ENCODE measurements at places on chromosomes 2 and 18.

DNA sequence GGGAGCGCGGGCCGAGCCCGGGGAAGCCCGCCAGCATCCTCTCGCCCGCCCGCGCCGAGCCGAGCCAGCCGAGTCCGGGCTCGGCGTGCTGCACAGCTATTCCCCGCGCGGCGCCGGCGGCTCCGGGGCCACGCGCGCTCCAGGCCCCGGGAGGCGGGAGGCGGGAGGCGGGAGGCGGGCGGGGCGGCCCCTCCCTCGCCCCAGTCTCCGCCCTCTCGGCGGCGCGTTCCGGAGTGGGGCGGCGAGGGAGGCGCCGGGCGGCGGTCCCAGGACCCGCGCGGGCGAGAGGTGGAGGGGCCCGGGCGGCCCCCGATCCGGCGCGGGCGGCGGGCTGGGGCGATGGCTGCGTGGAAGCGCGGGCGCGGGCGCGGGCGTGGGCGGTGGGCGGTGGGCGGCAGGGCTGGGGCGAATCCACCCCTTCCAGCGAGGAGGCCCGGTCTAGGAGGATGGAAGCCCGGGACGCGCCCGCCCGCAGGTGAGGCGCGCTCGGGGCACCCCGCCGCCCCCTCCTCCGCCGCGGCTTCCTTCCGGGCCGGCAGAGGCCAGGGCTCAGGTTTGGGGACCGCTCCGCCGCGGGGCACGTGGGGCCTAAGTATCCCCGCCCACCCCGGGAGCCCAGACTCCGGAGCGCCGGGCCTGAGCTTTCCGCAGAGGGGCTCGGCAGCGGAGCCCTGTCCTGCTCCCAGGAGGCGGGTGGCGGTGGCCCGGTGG is at the start of gene ADCY3:
TSS of gene ADCY3 (minus strand) at position 140 of the 711 bp plus-strand sequence. CDS start 1,250 bp downstream, outside the sequence.
- no peak for DNase-seq

GRCh38 chr2:189454009-189454408 is 12.7 kb downstream of the WDR75 start:
- no peak for DNase-seq

DNA sequence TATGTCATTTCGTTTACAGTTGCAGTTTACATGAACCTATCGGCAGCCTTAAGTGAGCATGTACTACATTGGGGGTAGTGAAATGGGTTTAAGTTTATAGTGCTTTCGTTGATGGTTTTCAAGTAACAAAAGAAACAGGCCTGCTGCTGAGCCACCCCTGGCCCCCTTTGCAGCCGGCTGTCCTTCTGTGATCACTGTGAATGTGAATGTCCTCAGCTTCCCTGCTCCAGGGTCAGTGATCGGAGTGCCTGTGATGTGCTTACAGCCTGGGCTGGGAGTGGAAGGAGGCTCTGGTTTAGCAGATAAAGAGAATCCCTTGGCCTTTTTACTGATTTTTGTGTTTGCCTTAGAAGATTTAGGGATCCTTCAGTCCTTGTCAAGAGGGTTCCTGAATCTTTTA is 154.2 kb downstream of the FAM210A start:
- no peak for DNase-seq

DNA sequence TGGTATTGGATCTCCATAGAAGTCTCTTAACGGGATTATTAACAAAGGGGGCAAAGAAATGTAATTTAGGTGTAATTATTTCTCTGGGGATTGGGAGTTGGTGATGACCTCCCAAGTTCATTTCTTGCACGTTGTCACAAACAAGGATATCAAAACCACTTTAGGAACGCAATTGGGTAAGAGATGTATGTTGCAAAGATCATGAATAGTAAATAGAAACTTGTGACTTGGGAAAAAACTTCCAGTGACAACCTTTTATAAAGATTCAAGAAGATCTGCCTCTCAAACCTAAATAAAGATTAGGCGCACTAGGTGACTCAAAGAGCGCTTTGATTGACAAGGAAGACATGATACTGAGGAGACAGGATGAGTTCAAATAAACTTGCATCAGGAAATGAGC is 127.8 kb upstream of the TRIB2 start:
- DNase-seq: no peak

DNA sequence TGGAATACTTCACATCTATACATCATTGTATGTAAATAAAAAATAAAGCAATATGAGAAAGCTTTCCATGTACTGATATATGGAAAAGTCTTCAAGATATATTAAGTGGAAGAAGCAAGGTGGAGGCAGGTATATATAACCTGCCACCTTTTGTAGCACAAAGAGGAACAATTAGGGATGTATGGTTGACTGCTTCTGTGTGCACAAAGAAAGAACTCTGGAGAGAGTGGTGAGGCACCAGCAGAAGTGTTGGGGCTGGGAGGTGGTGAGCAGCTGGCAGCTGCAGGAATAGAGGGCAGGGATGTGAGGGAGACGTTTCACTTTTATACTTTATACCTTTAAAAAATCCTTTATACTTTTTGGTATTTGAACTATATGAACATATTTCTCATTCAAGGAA is 26.1 kb downstream of the KIF5C start:
- no peak for DNase-seq

GRCh38 chr2:201930831-201931230 is 102.8 kb upstream of the FZD7 start:
- no peak for DNase-seq

DNA sequence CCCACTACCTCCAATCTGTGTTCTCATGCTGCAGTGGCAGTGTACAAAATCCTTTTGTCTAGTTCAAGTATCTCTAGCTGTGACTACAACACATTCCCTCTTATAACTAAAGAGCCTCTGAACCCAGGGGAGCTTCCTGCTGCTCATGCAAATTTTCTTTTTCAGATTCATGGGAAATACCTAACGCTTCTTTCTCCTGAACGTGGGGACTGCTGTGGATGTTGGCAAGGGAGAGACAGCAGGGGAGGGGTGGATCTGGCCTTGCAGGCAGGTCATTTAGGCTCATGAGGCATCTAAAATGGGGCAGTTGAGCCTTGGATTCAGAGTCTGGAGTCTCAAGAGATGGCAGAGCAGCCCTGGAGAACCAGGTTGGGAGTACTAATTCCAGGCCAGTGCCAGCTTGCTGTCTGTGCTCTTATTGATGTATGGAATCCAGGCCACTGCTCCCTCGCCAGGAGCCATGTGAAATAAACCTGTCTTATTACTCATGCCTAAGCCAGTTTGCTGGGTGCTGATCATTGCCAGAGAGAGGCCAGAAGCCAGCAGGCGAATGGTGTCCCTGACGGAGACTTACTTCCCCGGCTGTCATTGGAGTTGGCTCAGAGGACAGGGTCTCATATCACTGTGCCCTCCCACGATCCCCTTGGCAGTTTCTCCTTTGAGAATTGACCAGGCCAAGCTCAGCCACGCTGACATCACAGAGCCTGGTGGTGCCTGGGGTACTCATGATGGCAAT is 29.2 kb upstream of the TNP1 start:
- no peak for DNase-seq

- DNase-seq: no peak
Measured at GRCh38 chr2:40450066-40450795, 1.7 kb downstream of the SLC8A1 start.

- no peak for DNase-seq
Measured at GRCh38 chr18:64132871-64133270, 16.0 kb downstream of the LINC00305 start.

DNA sequence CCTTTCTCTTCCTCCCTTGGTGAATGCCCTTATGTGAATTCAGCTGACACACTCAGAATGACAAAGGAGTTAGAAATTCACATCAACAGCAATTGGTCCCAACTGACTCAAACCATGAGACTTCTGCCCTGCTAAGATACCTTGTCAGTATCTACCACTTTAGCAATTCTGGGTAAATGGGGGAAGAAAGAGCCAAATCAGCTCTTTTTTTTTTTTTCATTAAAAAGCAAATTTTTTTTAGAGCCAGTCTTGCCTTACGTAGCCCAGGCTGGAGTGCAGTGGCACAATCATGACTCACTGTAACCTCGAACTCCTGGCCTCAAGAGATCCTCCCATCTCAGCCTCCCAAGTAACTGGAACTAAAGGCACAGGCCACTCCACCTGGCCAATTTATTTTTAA is 1.7 kb upstream of the PPP4R1 start:
- DNase-seq: no peak

- DNase-seq: no peak
Measured at GRCh38 chr18:13589943-13590342, 136.4 kb downstream of the FAM210A start.

- no peak for DNase-seq
Measured at GRCh38 chr2:108145557-108146326, 94.0 kb upstream of the SULT1C3 start.

GRCh38 chr18:63158676-63159291 is 160.8 kb downstream of the BCL2 start:
- no peak for DNase-seq

DNA sequence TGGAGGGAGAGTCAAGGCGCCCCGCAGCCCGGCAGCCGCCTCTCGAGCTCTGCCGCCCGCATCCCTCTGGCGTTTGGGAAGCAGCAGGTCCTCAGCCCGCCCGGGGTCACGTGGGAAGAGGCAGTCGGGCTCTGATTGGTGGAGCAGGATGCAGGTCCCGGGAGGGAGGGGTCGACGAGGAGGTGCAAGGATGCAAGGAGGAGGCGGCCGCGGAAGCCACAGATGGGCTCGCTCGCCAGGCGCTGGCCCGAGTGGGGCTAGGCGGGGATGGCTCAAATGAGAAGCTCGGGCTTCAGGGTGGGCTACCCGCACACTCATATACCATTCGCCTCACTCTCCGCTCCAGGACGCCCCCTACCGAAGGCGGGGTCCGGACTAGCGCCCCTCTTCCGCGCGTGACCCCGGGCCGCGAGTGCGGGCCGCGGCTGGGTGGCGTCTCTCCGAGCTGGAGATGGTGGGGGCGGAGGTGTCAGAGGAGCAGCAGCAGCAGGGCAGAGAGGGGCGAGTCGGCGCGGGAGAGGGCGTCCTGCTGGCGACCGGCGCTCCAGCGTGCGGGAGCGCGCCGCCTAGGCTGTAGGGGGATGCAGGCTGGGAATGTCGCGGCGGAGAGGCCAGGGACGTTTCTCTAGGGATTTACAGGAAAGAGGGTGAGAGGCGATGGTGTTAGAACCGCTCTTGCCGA is at the start of gene TMEFF2:
TSS of gene TMEFF2 (minus strand) at position 68 of the 682 bp plus-strand sequence. CDS start 409 bp downstream, outside the sequence.
- DNase-seq: peak; percentile 11

GRCh38 chr18:74517236-74517630 is 17.1 kb upstream of the CNDP1 start:
- DNase-seq: no peak

- DNase-seq: no peak
Measured at GRCh38 chr18:44533071-44533470, 147.6 kb upstream of the SETBP1 start.

GRCh38 chr18:49874238-49874637 is 60.9 kb upstream of the ACAA2 start:
- no peak for DNase-seq

GRCh38 chr18:28015671-28016070 is 161.3 kb downstream of the CDH2 start:
- no peak for DNase-seq

DNA sequence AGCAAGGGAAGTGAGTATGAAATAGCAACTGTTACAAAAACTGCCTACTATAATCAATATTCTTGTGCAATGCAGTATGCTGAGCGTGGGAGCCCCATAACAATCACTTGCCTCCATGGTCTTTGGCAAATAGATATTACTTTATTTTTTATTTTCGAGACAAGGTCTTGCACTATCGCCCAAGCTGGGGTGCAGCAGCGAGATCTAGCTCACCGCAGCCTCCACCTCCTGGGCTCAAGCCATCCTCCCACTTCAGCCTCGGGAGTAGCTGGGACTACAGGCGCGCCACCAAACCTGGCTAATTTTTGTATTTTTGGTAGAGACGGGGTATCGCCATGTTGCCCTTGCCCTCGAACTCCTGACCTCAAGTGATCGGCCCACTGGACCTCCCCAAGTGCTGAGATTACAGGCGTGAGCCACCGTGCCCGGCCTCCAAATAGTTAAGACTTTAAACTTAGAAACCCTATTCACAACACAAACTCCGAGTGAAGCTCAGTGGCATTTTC is 1.2 kb upstream of the CCNT2 start:
- no peak for DNase-seq

- no peak for DNase-seq
Measured at GRCh38 chr2:52724585-52724984, 1043.0 kb upstream of the CHAC2 start.

GRCh38 chr18:63322908-63323634 is 3.5 kb upstream of the BCL2 start:
- no peak for DNase-seq

DNA sequence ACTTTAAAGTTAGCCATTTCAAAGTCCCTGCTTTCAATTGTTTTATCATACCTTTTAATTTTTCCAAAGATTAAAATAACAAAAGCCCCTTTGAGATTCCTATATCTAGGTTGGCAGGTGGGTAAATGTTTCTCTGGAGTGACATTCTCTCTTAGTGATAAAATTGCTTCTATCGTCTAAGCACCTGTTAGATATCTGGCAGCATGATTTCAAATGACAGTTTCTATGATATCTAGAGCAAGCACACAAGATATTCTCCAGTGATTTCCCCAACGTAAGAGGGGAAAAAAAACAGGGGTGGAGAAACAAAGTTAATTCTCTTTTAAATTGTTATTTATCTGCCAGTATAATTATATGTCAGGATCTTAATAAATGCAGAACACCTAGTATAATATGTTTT is 610.2 kb downstream of the DSC3 start:
- DNase-seq: no peak

- no peak for DNase-seq
Measured at GRCh38 chr2:104641786-104642185, 212.1 kb upstream of the POU3F3 start.
